ENCODE measurements at places on chromosomes 5 and 9. TPM values are rescaled to one million over a fixed set of nuclear protein-coding genes. Genes with fewer than 3 reads are reported as not detected.

DNA sequence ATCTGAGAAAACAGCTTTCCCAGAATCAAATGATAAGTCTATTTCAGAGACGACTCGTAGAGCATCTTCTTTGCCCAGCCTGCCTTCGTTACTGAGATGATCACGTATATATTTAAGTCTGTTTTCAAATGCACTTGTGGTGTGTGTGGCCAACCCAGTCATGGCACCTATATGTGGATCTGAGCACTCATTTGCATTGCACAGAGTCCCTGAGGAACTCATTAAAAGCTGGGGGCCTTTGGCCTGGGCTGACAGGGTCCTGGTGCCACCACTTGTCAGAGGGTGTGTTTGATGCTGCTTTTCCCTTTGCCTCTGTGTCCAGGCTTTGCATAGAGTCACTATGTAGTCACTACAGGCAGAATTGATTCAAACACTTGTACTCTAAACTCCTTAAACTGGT, 17.4 kb upstream of the DMRT3 start:
- peaks cover 4% of the 10 kb centered on the region for H3K4me1 ChIP-seq

GRCh38 chr9:136291306-136292025, 12.4 kb downstream of the CCDC187 start:
- no peak for DNase-seq
- H3K27ac ChIP-seq = no peak overlapping the region
- no peaks in the 10 kb centered on the region for H3K27me3 ChIP-seq
- no peaks in the 10 kb centered on the region for H3K36me3 ChIP-seq

DNA sequence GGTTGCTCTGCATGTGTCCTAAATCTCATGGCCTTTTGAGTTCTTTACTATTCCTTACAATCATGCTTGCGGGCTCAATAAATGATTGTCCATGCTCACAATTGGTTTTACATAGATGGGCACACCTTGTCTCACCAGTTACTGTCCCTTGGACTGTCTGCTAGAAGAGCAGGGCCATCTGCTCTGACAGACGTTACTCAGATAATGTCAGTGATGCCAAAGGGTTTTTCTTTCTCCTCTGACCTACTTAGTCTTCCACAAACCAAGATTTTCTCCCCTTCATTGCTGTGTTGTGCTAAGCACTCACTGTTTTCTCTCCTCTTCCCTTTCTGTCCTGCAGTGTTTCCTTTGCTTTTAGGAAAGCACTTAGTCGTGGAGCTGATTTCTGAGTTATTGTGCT, 562.3 kb downstream of the KIF4B start:
- H3K4me1 ChIP-seq = no peaks in the 10 kb centered on the region
- H3K27me3 ChIP-seq = no peaks in the 10 kb centered on the region
- no peak overlapping the region for H3K27ac ChIP-seq
- no peak overlapping the region for H3K4me3 ChIP-seq
- DNase-seq = no peak

DNA sequence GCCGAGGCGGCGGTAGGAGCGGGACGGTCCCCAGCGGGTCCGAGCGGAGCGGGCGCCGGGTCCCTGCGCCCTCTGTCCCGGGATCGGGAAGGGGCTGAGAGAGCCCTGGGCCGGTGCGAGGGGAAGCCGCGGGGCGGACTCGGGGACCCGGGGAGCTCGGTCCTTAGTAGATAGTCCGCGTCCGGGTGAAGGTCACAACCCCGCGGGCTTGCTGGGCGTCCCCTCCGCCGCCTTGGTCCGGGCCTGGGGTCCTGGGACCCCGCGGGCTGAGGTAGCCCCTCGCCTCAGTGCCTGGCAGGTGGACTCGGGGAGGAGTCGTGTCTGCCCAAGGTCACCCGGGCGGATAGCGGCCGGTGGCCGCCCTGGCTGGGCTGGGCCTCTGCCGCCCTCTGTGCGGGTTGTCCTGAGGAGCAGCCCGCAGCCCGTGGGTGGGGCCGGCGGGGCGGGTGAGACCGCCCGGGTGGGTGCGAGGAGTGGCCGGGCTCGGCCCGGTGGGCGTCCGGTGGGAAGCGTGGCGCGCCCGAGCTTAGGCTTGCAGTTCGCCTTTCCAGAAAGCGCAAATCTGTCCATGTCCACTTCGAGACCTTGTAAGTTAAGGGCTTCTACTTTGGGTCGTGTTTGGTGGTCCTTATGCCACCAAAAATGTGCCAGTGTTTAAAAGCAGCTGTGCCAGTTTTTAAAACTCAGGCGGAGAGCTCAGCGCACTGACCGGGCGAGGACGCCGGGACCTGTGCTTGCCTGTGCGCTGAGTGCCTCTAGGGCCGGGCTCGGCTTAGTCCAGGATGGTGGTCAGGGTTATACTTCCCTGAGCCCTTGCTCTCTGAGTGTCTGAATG, 554 bp downstream of the SDHA start:
- H3K4me3 ChIP-seq = peak overlapping the region; percentile 99
- H3K27me3 ChIP-seq = no peaks in the 10 kb centered on the region
- H3K27ac ChIP-seq = peak overlapping the region; percentile 97

DNA sequence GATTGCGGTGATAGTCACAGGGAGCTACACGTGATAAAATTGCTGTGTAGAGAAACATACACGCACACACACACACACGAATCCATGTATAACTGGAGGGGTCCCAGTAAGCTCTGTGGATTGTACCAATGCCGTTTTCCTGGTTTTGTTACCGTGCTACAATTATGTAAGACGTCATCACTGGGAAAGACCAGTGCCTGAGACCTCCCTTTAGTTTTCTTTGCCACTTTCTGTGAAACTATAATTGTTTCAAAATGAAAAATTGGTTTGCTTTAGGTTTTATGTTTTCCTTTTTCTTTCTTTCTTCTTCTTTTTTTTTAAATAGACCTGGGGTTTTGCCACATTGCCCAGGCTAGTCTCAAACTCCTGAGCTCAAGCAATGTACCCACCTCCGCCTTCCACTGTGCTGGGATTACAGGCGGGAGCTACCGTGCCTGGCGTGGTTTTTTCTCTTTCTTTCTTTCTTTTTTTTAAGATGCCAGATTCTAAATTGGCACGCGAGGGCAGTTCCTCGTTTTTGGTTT, 21.3 kb downstream of the OR2V2 start:
- H3K36me3 ChIP-seq = peaks cover 2% of the 10 kb centered on the region
- H3K4me1 ChIP-seq = peaks cover 90% of the 10 kb centered on the region
- H3K4me3 ChIP-seq = peak overlapping the region; percentile 70
- H3K27me3 ChIP-seq = peaks cover 28% of the 10 kb centered on the region

GRCh38 chr5:73170522-73170921, 2.5 kb upstream of the TMEM174 start:
- DNase-seq = peak; percentile 29
- H3K27ac ChIP-seq = no peak overlapping the region
- H3K4me1 ChIP-seq = no peaks in the 10 kb centered on the region
- peaks cover 96% of the 10 kb centered on the region for H3K27me3 ChIP-seq

- H3K27ac ChIP-seq = no peak overlapping the region
- DNase-seq = no peak
- H3K4me1 ChIP-seq = peaks cover 5% of the 10 kb centered on the region
- peaks cover 23% of the 10 kb centered on the region for H3K27me3 ChIP-seq
- no peak overlapping the region for H3K4me3 ChIP-seq
- H3K36me3 ChIP-seq = no peaks in the 10 kb centered on the region
Measured at GRCh38 chr5:6396043-6396442, 17.7 kb upstream of the MED10 start.

The FOXD4L3 gene
- total RNA-seq = not detected

The ZNF300 gene
- total RNA-seq = 0.79 TPM

The DOLK gene
- 6.8 TPM for total RNA-seq

All from activated T-cell treated with anti-CD3 and anti-CD28 coated beads, Interleukin-2, amount 50 U/mL, for 72 hours (primary cell).